ENCODE measurements at places on chromosomes 12 and 14.

GRCh38 chr14:96574171-96574632 lies 72.0 kb downstream of the PAPOLA start:
- DNase-seq = no peak

GRCh38 chr12:123444092-123445026 lies 7.9 kb upstream of the RILPL2 start:
- DNase-seq = no peak

DNA sequence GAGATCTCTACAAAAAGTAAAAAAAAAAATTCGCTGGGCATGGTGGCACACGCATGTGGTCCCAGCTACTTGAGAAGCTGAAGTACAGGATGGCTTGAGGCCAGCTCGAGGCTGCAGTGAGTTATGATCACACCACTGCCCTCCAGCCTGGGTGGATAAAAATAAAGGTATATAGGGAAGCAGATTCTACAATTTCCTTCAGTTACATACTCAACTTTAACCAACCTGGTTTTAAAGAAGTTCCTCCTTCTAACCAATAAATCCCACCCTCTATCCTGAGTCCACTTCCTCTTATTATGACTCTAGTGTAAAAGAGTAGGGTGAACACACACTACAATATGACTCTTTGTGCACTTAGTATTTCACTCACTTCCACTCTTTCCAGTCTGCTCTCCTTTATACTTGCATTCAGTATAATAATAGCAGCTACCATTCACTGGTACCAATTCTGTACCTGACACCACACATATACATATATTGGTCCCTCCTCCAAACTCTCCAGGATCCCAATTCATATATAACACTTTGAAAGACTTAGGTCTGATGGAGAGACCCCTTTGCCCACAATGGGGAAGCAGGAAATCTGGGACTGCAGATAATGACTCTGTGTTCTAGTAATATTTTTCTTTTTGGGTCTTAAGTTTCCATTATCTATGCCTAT lies 2.3 kb downstream of the ARF3 start:
- DNase-seq = no peak

DNA sequence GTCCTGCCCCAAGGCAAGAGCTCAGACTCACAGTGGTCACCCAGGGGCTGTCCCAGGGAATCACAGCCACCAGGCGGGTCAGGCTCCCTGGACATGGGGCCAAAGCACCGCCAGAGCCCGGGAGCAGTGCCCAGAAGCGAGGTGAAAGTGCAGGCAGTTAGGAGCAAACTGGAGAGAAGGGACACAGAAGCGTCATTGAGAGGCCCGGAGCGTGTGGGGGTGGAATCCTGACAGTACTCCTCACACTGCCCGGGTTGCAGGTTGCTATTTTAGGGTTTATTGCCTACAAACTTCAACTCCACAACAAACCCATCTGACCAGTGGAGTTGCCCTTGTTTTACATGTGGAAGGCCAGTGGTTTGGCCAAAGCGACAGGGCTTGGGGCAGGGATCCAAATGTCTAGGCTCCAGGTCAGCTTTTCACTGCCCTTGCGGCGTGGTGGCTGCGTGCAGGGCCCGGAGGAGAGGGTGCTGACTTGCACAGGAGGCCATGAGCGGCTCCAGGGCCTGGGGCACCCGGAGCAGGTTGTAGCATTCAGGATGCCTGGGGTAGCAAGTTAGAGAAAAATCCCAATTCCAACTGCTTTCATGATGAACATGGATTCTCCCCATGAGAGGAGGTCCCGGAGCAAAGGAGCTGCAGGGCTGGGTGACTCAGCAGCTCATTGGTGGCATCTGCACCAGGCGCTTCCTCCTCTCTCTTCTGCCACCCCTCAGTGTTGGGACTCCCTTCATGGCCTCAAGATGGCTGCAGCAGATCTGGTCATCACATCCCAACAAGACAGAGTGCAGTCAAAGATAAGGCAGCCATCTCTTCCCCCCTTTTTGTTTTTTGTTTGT lies 112.3 kb upstream of the NCOR2 start:
- DNase-seq = no peak

DNA sequence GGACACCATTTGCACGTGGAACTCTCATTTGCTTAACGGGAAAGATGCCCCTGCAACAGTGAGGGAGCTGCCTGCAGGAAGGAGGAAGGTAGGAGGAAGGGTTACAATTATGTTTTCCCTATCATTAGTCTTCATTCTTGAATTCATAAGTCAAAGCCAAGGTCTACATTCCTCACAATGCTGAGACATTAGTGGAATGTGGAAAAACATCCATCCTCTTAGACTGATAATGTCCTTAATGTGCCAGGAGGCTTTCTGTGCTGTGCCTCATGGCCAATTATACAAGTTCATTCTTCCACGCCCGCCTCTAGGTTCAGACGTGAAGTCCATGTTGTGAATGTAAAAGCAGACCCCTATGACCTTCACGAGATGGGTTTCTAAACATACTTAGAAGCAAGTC lies 1212.4 kb upstream of the TMEM132C start:
- no peak for DNase-seq

DNA sequence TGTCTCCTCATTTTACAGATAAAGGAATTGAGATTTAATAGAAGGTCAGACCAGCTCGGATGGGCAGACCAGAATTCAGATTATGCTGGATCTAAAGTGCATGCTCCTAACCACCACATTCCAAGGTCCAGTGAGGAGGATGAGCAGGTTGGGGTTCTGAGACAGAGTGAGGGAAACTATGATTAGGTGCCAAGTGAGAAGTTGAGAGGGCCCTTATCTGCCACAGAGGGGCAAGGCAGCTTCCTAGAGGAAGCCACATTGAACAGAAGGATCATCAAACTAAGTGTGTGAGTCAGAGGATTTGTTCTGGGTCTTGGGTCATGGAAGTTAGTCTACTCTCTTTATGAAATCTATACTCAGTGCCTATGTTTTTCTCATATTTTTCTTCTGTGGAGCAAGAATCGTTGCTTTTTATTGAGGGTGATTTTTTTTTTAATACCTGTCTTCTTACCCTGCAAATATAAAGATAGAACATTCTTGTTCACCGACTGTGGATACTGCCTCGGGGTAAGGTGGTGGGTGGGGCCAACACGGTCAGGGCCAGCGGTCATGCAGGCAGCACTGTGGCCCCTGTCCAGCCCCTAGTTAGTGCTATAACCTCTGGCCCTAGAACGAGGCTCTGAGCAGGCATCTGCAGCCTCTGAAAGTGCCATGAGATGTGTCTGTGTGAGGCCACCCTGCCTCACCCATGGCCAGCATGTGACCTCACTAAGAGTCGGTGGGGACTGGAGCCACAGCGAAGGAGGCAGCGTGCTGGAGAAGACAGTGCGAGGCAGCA lies 55.6 kb upstream of the PTHLH start:
- DNase-seq = no peak

- DNase-seq = no peak
These were observed 115.0 kb downstream of the BTG1 start for GRCh38 chr12:92030618-92031017.

DNA sequence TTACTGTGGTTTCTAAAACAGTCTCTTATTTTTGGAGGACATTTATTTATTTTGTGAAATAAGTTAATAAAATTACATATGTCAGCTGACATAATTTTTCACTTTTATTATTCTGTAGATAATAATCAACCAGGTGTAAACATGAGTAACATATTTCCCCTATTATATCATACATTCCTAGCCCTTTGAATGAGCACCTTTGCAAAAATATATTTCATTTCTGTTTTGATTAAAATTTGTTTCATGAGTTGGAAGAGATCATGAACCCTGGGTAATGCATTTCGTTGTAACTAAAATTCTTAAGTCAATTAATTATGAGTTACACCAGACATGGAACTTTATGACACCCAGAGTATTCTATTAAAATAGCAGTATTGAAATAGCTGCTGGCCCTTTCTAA lies 56.3 kb downstream of the SLC16A7 start:
- no peak for DNase-seq

DNA sequence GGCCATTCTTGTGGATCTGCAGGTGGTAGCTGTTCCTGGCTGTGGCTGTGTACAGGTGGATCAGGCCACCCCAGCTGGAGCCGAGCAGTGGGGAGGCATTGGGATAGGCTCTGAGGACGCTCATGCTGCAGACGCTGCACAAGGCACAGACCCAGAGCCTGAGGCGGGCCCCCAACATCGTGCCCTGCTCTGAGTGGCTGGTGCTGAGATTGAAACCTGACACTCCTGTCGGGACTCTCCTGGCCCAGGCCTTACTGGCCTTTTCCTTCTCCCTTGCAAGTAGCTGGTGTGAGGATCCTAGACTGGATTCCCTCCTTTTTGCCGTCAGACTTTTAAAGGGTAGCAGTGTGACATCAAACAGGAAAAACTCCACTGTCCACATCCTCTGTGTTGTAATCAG lies at the start of gene FGF23:
Gene FGF23, minus strand, starts transcription at position 308 of the 400 bp plus-strand sequence. Its CDS starts 130 bp downstream, at position 178.
- DNase-seq = no peak

DNA sequence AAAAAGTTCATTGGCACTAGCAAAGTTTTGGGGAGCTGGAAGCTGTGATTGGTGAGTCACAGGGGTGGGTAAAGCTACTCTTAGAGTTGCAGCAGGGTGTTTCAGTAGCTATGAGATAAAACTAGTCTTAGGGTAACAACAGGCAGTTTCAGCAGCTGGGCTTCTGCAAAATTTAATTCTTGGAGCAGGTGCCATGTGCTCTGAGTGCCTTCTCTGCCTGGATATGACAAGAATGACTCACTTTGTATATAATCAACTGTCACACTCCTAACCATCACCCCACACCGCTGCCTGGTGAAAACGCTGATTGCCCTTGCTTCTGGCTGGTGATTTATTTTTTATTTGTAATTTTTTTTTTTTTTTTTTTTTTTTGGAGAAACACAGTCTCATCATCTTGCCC lies 10.5 kb upstream of the PLBD2 start:
- no peak for DNase-seq

- no peak for DNase-seq
These were observed 66.9 kb upstream of the CNOT2 start for GRCh38 chr12:70176290-70176689.

GRCh38 chr12:26723379-26724308 lies 109.3 kb downstream of the ITPR2 start:
- no peak for DNase-seq

GRCh38 chr12:105504286-105504685 lies 173.8 kb downstream of the C12orf75 start:
- DNase-seq = no peak

- no peak for DNase-seq
These were observed 166.1 kb upstream of the KITLG start for GRCh38 chr12:88746386-88746785.

DNA sequence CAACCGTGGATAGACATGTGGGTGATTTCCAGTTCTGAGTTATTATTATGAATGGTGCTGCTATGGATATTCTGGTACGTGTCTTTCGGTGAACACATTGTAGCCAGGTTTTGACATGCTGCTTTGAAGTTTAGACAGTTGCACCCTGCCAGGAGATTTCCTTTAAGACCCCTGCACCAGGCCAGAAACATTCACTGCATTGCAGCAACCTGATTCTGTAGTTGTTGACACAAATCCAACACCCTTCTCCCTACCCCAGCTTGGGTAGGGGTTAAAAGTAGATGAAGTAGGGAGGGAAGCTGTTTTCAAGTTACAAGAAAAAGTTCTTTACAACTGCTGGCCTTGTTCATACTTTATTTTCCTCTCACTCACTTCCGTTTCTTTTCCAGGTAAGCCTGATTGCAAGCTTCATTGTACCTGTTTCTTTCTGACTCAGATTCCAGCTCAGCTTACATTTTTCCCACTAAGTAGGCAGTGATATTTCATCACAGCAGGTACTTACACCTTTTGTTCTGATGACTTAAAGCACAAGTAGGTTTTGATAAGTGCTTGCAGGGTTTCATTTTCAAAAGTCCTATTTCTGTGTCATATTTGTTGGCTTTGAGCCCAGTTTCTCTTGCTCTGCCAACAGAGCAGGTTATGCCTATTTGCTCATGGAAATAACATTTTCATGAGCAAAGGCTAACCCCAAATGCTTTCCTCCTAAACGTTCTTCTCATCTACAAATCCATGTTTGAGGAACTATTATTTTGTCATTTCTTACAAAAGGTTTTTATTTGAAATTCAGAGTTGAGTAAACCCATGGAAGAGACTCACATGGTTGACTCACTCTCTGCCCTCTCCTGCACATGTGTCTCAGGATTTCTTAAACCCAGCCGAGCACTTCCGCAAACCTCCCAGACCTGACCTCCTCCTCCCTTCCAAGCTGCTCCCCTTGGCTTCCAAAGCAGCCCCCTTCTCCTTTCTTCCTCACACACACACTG lies 12.1 kb upstream of the LTA4H start:
- DNase-seq = no peak

DNA sequence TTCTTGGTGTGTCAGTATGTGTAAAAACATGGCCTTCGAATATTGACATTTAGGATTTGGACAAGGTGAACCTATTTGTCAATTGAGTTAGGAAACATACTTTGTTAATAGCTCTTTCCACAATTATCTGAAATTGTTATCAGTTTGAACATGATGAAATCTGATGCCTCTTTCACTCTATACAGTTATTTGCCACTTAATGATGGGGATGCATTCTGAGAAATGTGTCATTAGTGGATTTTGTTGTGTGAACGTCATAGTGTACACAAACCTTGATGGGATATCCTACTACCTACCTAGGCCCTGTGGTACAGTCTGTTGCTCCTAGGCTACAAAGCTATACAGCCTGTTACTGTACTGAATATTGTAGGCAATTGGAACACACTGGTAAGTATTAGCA lies 4.8 kb downstream of the TULP3 start:
- no peak for DNase-seq

- DNase-seq = no peak
These were observed 8.9 kb downstream of the C2CD5 start for GRCh38 chr12:22535478-22535877.

GRCh38 chr12:53476769-53477209 lies 22.5 kb downstream of the MAP3K12 start:
- no peak for DNase-seq

GRCh38 chr12:118368821-118369220 lies 3.9 kb downstream of the TAOK3 start:
- no peak for DNase-seq

GRCh38 chr14:71722885-71723284 lies 209.3 kb upstream of the RGS6 start:
- no peak for DNase-seq

DNA sequence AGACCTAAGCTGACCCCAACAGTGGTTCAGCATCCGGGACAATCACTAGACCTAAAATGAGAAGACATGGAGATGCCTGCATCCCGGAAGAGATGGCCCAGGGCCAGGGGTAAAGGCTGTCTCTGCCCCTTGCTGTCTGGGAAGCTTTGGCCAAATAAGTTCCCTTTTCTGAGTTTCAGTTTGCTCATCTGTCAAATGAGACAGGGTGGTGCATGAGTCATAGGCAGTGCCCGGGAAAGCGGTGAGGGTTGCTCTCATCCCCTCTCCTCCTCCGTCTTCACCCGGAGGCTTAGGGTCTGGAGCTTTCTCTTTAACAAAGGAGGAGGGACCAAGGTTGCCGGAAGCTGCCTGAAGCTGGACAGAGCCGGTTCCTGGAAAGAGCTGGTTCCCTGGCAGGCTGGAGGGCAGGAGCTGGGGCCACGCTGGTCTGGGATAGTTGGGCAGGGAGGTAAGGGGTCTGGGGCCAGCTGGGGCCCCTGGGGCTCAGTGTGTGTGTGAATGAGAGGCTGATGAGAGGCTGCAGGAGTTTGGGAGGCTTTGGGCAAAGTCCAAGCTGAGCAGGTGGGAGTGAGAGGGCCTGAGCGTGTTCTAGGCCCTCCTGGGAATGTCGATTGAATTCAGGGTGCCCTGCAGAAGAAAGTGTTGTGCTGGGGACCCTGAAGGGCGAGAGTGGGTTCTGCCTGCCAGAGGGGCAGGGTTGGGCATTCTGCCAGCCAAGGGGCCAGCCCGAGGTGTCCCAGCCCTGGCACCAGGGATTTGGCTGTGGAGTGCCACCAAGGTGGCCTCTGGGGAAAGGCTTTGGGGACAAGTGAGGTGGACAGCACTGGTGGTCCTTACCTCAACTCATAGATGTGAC lies at the start of gene SDSL:
Gene SDSL, plus strand, starts transcription at position 351 of the 856 bp plus-strand sequence. CDS start 5,603 bp downstream, outside the sequence.
- DNase-seq = no peak

GRCh38 chr14:101939646-101940170 lies 24.7 kb upstream of the DYNC1H1 start:
- DNase-seq = no peak

All from activated CD8-positive, alpha-beta memory T cell treated with anti-CD3 and anti-CD28 coated beads for 1 hour (primary cell).